HT1080 (cell line): ENCODE measurements at places on chromosomes 6 and 20. TPM values are rescaled to one million over a fixed set of nuclear protein-coding genes. Genes with fewer than 3 reads are reported as not detected.

GRCh38 chr20:23565503-23566045 lies 2.7 kb downstream of the CST9L start:
- DNase-seq = no peak

GRCh38 chr6:164345806-164346496 lies 931.4 kb downstream of the QKI start:
- DNase-seq = no peak

DNA sequence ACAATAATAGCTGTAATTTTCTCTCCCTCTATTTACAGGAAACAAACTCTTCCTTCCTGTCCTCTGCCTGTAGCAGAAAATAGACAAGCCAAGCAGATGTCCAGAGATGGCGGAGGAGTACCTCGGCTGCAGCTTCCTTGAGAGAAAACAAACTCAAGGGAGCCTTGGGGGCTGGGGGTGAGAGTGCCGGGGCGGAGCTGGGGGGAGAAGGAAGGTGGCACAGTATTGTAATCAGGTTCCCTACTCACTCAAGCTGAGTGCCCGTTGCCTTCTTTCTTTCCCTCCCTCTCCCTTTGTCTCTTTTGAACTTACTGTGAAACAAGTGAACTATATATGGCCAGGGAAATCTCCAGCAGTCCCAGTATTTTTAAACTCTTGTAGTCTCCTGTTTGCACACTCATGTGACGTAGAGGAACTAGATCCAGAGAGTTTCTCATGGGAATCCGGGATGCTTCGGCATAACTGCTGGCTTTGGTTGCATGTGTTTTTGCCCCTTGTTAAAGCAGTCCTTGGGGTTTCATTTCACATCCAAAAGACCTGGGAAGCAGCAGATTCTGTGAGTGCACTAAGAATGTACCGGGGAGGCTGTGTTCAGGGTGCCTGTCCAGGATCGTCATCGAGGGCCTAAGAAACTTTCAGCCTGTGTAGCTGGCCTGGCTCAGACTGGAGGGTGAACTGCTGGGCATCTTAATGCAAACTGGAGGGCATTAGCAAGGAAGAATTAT lies 44.6 kb upstream of the HDDC2 start:
- DNase-seq = no peak

GRCh38 chr6:106079961-106080762 lies 6.0 kb upstream of the PRDM1 start:
- no peak for DNase-seq

DNA sequence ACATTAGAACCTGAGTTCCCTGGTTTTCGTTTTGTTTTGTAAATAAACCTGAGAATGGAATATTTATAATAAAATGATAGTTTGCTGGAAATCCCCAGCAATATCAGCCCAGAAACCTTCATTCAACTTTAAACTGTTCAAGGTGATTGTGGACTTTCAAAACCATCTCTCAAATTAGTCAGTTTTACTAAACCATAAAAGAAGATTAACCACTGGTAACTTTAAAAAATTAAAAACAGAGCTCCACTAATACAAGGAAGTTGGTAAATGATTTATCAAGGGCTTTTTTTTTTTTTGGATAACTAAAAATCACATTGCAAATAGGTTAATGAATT lies 10.0 kb downstream of the MBOAT1 start:
- no peak for DNase-seq

DNA sequence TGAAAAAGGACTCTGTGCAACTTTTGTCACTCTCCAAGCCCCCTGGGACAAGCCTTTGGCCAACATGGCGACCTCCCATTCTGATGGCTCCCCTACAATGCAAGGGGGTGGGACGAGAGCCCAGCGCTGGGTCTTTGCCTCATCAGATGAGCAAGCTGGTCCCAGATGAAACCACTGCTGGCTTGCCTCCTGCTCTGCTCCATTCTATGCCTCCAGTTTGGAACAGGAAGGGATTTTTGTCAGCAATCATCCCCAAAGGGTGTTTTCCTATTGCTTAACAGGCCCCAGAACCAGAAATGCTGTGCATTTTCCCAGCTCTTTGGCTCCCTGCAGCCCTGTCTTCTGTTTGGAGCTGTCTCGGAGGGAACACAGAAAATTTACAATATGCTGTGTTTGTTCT lies 412.7 kb downstream of the MAFB start:
- DNase-seq = no peak

- DNase-seq = no peak
These were observed 27.4 kb downstream of the GLP1R start for GRCh38 chr6:39075807-39076622.

DNA sequence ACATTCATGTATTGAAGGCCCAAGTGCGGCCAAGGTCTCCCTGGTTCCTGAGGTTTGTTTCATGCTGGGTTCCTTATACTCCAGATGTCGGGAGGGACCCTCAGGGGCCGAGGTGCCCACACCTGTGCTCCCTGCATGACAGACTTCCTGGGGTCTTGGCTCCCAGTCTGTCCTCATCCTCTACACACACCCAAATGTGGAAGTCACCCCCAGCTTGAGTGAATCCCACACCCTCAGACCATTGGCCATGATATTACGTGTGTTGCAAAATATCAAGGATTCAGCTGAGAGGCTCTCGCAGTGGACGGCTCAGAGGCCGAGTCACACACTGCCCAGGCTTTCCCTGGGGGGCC lies 82.2 kb upstream of the DUSP22 start:
- no peak for DNase-seq

Gene CCM2L
- 0.03 TPM in 1 of 2 replicates, not detected in the other for total RNA-seq

GRCh38 chr6:47161176-47161687 lies 119.1 kb upstream of the ADGRF1 start:
- peak; percentile 82 for DNase-seq

DNA sequence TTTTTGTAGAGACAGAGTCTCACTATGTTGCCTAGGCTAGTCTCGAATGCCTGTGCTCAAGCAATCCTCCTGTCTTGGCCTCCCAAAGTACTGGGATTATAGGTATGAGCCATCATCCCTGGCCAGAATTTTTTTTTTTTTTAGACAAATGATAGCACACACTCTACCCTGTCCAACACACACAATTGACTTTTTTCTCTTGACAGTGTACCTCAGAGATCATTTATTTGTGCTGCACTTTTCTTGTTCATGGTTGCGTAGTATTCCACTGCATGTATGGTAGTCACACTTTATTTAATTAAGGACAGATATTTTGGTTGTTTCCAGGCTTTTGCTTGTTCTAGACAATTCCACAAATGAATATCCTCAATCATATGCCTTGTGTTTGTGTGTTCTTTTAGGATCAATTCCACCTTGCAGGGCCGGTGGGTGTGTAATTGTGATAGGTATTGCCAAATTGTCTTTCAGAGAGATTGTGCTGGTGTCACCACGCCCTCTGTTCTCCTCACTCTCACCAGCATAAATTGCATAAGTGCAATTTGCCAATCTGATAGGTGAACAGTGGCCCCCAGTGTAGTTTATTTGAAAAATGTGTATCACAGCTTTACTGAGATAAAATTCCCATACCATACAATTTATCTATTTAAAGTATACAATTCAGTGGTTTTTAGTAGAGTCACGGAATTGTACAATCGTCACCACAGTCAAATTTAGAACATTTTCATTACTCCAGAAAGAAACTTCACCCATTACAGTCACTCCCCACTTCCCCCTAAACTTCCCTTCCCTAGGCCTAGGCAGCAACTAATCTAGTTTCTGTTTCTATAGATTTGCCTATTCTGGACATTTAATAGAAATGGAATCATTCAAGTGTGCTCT lies 20.1 kb downstream of the SRC start:
- DNase-seq = no peak

GRCh38 chr6:11386323-11386722 lies 151.2 kb upstream of the TMEM170B start:
- DNase-seq = no peak

Gene HAO1
- total RNA-seq = 0.39 TPM in 1 of 2 replicates, not detected in the other

DNA sequence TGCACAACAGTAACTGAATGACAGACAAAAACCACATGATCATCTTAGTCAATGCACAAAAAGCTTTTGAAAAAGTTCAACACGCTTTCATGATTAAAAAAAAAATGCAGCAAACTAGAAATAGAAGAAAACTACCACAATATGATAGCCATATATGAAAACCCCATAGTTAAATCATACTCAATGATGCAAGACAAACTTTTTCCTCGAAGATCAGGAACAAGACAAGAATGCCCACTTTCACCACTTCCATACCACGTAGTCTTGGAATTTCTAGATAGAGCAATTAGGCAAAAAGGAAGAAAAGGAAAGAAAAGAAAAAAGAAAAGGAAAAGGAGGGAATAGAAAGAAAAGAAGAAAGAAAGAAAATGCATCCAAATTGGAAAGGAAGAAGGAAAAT lies 44.6 kb upstream of the SLC23A2 start:
- no peak for DNase-seq

DNA sequence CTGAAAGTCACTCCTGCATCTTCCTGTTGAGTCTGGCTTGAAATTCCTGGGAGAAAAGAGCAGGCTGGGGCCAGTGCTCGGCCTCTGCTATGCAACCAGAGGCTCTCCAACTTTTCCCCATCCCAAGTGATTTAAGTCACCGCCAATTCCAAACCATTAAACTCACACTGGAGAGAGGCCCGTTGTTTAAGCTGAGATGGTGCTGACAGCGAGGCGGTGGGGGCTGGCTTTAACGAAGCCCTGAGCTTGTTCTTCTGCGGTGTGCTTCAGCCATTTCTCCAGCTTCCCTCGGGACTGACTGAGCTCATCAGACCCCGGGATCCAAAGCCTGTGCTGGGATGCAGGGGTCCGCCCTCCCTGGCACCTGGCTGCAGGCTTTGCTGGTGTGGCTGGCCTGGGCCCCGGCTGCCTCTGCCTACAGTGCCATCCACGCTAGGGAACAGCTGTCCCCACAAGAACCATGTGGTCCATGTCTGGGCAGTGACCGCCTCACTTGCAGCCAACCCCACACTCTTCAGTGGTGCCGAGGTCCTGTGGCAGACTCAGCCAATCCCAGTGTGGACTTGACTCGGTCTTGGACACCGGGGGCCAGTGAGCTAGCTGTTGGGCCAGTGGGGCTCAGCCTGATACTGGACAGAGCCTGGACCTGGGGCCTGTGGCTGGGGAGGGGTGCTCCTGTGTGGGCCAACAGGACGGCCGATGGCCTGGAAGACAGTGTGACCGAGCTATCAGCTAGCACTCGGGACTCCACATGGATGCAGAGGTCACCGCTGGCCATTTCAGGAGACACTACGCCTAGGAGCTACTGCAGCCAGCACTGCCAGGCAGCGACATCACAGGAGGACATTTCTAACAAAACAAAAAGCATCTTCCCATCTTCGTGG lies 21.2 kb downstream of the RAMACL start:
- no peak for DNase-seq

- DNase-seq = peak; percentile 11
These were observed 96.2 kb downstream of the TCP11 start for GRCh38 chr6:35044761-35045421.

DNA sequence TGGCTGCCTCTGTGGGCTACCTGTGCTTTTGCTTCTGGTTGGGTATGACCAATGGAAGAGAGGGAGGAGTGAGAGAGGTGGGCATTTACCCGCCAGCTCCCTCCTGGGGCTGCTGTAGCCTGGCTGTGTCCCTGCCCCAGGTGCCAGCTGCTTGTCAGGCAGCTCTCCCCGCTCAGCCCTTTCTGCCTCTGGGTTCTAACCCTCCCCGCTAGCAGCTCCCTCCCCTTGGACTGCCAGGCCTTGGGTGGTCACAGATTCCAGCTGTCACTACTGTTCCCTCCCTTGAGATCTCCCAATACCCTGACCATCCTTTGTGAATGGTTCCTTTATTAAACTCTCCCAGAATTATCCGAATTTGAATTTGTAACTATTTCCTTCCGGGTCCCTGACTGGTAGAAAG lies 95.5 kb upstream of the RNF24 start:
- no peak for DNase-seq

DNA sequence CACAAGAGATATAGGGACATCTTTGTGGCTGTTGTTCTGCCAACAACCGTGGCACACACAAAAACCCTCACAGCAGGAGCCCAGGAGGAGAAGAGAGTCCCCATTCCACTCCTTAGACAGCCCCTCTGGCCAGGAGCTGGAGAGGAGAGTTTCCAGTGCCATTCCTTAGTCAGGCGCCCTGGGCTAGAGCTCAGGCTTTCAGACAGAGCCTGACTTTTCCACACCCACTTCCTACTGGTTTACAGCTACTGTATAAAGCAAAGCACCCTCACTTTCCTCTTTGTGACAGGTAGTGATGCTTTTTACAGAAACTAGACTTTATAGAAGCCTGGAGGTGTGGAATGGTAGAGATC lies 145.9 kb downstream of the SYCP2 start:
- DNase-seq = no peak

GRCh38 chr6:157211603-157212455 lies 111.5 kb downstream of the TMEM242 start:
- DNase-seq = no peak

Gene FLRT3
- total RNA-seq = 3.0 and 4.0 TPM in 2 replicates
